ENCODE measurements at places on chromosomes 6 and 20. TPM values are rescaled to one million over a fixed set of nuclear protein-coding genes. Genes with fewer than 3 reads are reported as not detected.

- H3K27me3 ChIP-seq, result no peaks in the 10 kb centered on the region
- H3K4me3 ChIP-seq, result no peak overlapping the region
- 0 out of 2 replicates have a peak, but pooled peaks cover 7% of the 10 kb centered on the region for H3K36me3 ChIP-seq
- peak overlapping the region; percentile 60 for H3K27ac ChIP-seq
- peak; percentile 41 for DNase-seq
- H3K4me1 ChIP-seq, result peaks cover 87% of the 10 kb centered on the region
Observed at GRCh38 chr6:117496383-117496990, 14.0 kb downstream of the DCBLD1 start.

DNA sequence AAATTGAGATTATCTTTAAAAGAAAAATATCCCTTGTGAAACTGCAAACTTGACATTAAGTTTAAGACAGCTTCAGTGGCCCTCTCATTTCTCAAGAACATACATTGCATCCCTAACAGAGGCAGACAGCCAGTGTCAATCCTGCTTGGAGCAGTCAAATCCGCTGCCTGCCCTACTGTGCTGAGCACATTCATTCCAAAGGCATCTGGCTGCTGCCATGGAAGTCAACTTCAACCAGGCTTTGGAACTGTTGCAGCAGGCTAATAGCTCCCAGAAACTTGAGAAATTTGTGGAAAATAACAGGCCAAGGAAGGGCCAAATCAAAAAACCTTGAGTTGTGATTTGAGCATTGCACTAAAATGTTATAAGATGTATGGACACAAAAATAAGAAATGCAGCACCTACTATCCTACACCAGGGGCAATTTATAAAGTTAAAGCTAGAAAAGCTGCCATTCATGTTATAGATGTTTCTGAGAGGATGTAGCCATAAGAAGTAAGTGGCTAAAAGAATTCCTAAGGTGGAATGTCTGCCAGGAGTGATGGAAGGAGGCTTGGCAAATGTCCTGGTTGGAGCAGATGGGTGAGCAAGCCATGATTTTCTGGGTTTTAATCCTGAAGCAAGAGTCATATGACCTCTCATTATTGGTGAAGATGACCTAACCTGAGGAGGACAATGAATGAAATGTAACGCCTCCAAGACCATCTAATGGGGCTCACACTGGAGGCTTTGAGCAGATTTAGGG is 31.4 kb upstream of the HAO1 start:
- no peak for DNase-seq
- H3K27ac ChIP-seq, result no peak overlapping the region
- H3K27me3 ChIP-seq, result no peaks in the 10 kb centered on the region
- no peak overlapping the region for H3K4me3 ChIP-seq

DNA sequence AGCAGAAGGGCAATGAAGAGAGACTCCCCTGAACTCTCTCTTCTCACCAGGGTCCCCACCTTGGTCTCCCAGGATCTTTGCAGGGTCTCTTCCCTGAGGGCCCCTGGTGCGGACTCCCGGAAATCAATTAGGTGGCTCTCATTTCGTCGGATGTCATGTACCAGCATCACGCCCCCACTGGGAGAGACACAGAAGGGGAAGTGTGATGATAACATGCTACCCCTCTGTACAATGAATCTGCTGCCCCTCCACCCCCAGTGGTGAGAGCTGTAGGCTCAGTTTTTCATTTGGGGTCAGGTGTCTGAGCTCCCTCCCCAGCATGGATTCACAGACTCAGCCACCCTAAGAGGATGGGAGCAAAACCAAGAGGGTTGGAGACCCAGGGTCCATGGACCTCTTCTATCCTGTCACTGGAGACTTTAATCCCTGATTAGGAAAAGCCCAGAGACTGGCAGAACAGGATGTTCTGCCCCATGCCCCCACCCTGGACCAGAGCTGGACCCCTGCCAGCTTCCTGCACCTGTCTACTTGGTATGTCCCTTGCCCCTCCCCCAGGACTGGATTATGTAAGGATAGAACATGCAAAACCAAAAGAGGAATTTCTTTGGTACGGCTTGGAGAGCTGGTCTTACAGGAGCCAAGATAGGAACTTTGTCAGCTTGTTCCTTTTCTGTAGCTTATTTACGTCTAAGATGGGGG is 11.1 kb downstream of the GGT7 start:
- no peak for DNase-seq
- no peak overlapping the region for H3K4me3 ChIP-seq
- H3K4me1 ChIP-seq, result no peaks in the 10 kb centered on the region
- no peak overlapping the region for H3K27ac ChIP-seq
- H3K36me3 ChIP-seq, result peaks cover 15% of the 10 kb centered on the region

DNA sequence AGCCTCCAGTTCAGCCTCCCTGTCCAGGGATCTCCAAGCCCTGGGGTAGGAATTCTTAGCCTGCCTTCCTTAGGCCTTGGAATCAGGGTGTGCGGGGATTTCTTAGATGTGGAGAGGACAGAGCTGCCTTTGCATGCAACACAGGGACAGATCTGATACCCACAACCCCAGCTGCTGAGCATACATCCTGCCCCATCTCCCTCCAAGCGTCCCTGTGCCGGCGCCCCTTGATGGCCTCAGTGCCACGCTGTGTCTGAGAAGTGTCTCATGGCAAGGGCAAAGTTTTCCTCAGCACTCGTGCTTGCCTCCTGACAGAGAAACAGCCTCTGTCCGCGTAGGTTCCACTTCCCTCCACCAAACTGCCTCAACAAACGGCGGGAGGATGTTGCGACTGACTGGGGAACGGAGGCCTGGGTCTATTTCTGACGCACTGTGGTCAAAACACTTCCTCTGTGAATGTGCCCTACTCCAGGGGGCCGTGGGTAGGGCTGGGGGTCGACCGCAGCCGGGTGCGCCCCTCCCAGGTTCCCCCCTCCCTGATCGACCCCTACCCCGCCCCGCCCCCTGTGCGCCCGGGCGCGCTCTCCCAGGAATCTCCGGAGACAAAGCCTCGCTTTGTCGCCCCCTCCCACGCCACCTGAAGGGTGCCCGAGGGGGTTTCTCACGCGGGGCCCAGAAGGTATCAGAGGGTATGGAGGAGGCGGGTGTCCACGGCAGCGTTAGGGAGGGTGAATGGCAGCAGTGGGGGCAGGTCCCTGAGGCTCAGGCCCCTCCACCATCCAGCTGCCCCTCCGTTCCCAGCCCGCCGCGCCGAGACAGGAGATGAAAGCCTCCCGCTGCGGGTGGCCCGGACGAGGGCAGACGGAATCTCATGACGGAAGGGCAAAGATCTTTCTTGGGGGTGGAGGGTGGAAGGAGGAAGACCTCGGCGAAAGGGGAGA is 806 bp downstream of the MICAL1 start:
- peaks cover 19% of the 10 kb centered on the region for H3K4me1 ChIP-seq
- no peak for DNase-seq

DNA sequence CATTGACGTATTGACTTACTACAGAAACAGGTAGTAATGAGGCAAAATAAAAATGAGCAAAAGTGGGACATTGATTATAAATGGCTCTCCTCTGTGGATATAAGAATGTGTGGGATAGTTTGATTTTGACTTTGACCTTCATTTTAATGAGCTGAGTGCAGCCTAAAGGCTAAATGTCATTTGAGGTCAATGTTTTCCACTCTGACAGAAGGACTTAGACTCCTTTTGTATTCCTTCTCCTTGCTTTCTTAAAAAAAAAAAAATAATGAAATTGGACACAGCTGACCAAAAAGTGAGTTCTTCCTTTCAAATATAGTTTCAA is 68.6 kb downstream of the MTFR2 start:
- no peaks in the 10 kb centered on the region for H3K27me3 ChIP-seq
- DNase-seq, result no peak

DNA sequence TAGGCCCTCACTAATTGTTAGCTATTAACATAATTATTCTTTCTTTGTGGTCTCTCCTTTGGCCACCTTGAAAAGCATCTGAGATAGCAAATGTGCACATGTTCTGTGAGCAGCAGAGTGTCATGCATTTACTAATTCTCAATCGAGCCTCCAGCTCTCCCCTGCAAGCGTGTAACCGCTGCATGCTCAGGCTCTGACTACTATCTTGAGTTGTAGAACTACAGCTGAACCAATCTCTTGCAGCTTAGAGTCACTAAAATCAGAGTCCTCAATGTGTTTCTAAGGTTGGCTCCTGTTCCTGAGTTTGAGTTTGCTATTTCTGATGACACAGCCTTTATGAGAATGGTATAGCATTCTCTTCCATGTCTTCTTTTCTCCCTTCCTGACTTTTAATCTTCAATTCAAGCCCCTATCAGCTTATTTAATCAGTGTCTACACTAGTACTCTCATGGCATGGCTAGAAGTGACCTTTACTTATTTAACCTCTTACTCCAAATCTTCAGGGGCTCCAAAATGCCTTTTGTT is 65.5 kb downstream of the PPP1R3G start:
- H3K27ac ChIP-seq, result no peak overlapping the region
- no peaks in the 10 kb centered on the region for H3K36me3 ChIP-seq
- H3K4me3 ChIP-seq, result no peak overlapping the region
- no peak for DNase-seq
- H3K4me1 ChIP-seq, result peaks cover 8% of the 10 kb centered on the region
- no peaks in the 10 kb centered on the region for H3K27me3 ChIP-seq

GRCh38 chr20:24135781-24136180 is 147.2 kb upstream of the GGTLC1 start:
- DNase-seq, result no peak
- no peaks in the 10 kb centered on the region for H3K27me3 ChIP-seq
- H3K4me3 ChIP-seq, result no peak overlapping the region
- H3K4me1 ChIP-seq, result peaks cover 28% of the 10 kb centered on the region

DNA sequence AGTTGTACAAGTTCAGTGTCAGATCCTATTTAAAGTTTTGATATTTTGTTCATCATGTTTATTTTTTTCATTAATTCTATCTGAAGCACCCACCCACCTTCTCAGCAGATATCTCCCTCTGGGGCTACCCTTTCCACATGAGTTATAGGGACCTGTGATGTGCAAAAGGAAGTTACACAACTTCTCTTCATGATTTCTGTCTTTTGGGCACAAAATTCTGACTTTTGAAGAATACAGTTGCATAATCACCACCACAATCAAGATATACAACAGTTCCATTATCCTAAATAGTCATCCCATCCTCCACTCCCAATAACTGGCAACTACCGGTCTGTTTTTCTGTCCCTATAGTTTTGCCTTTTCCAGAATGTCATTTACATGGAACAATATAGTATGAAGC is 13.8 kb upstream of the FUCA2 start:
- 0 out of 2 replicates have a peak, but pooled peaks cover 2% of the 10 kb centered on the region for H3K27me3 ChIP-seq
- no peak overlapping the region for H3K27ac ChIP-seq
- DNase-seq, result no peak
- no peaks in the 10 kb centered on the region for H3K4me1 ChIP-seq
- H3K4me3 ChIP-seq, result no peak overlapping the region
- no peaks in the 10 kb centered on the region for H3K36me3 ChIP-seq

DNA sequence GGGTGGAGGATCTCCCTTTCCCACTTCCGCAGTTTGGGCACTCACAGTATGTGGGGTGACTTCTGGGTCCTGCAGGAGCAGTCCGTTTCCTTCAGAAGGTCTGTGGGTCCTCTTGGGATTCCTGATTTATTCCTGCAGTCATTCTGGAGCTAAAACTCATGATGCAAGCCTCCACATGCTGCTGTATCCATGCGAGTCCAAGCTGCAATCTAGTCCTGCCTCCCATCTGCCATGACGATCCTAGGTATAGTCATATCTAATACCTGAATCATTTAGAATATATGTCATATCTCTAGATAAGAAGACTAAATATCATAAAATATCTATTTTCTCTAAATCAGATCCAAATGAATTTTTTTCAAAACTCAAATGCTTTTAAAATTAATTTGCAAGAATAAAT is 103.4 kb upstream of the AHI1 start:
- no peak for DNase-seq
- no peaks in the 10 kb centered on the region for H3K4me1 ChIP-seq
- no peak overlapping the region for H3K27ac ChIP-seq
- H3K36me3 ChIP-seq, result no peaks in the 10 kb centered on the region
- H3K27me3 ChIP-seq, result no peaks in the 10 kb centered on the region

GRCh38 chr20:62244644-62245108 is 6.4 kb downstream of the OSBPL2 start:
- H3K27ac ChIP-seq, result no peak overlapping the region
- peaks cover 7% of the 10 kb centered on the region for H3K36me3 ChIP-seq
- no peak for DNase-seq
- H3K27me3 ChIP-seq, result no peaks in the 10 kb centered on the region
- H3K4me3 ChIP-seq, result no peak overlapping the region

Gene UST
- total RNA-seq, result 6.7 TPM

Gene CALHM4
- total RNA-seq, result not detected

Gene ADGRF4
- total RNA-seq, result not detected

Gene POPDC3
- 41.7 TPM for total RNA-seq
